ENCODE measurements at places on chromosomes 7 and 10. TPM values are rescaled to one million over a fixed set of nuclear protein-coding genes. Genes with fewer than 3 reads are reported as not detected.

GRCh38 chr10:5588603-5589002 is 63.8 kb downstream of the CALML3 start:
- H3K27me3 ChIP-seq: no peaks in the 10 kb centered on the region
- DNase-seq: no peak
- H3K4me1 ChIP-seq: no peaks in the 10 kb centered on the region
- H3K4me3 ChIP-seq: no peak overlapping the region
- H3K36me3 ChIP-seq: no peaks in the 10 kb centered on the region
- H3K27ac ChIP-seq: no peak overlapping the region

- no peaks in the 10 kb centered on the region for H3K4me1 ChIP-seq
- DNase-seq: no peak
- H3K27ac ChIP-seq: no peak overlapping the region
- no peak overlapping the region for H3K4me3 ChIP-seq
- H3K27me3 ChIP-seq: no peaks in the 10 kb centered on the region
Observed at GRCh38 chr7:143316492-143316891, 581 bp downstream of the CLCN1 start.

DNA sequence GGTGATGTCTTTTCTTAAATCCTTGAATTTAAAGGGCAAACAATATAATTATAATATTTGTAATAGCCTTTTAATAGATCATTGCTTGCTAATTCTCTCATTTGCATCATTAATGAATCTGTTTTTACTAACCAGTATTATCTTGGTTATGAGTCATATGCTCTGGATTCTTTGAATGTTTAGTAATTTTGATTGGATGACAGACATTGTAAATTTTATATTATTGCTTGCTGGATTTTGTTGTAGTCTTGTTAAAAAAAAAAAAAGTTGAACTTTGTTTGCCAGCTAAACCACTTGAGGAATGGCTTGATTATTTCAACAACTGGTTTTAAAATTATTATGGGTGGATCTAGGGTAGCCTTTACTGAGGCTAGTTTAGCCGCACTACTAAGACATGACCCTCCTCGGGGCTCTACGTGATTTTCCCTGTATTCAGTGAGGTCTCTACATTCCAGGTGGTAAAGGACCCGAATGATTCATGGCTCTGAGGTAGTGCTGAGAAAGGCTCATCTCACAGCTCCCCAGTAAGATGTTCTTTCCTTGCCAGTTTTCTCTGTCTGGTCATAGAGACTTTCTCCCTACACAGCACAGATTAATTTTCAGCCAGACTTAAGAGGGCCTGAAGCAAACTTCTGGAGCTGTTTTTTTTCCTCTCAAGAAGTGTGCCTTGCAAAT is 8.5 kb downstream of the C10orf90 start:
- H3K27me3 ChIP-seq: peaks cover 9% of the 10 kb centered on the region
- H3K4me1 ChIP-seq: no peaks in the 10 kb centered on the region
- no peak overlapping the region for H3K27ac ChIP-seq
- H3K36me3 ChIP-seq: no peaks in the 10 kb centered on the region

AKAP9 gene
- 89.0 TPM for total RNA-seq

DNA sequence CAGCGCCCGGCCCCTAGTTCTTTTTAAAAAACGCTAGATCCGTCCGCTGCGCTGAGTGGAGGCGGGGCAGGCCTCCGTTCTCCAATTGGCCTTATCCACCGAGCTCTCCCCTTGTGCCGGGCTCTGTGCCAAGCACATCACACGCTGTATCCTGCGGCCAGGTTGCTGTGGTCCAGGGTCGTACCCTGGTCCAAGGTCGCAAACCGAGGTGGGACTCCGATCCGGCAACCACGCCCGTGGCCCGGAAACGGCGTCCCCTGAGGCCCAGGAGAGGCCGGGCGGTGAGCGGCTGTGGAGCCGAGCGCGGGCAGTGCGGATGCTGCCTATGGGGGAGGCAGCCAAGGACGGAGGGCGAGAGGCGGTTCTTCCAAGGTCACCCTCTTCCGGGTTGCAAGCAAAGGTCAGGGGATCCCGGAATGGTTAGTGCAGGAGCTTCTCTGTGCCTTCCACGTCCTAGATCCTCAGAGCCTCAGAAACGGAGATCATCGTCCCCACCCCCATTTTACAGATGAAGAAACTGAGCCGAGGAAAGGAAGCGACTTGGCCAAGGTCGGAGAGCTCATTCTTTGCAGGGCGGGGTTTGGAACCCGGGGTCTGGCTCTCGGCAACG is 72.4 kb upstream of the LRRC4 start:
- no peaks in the 10 kb centered on the region for H3K36me3 ChIP-seq
- DNase-seq: no peak
- H3K4me3 ChIP-seq: no peak overlapping the region

GRCh38 chr7:106111655-106112117 is 426 bp downstream of the SYPL1 start:
- no peaks in the 10 kb centered on the region for H3K36me3 ChIP-seq
- peaks cover 26% of the 10 kb centered on the region for H3K4me1 ChIP-seq
- H3K27ac ChIP-seq: peak overlapping the region; percentile 88
- peak overlapping the region; percentile 91 for H3K4me3 ChIP-seq
- no peaks in the 10 kb centered on the region for H3K27me3 ChIP-seq

GRCh38 chr7:75055830-75056772 is 17.5 kb downstream of the RCC1L start:
- peaks cover 32% of the 10 kb centered on the region for H3K4me1 ChIP-seq
- no peaks in the 10 kb centered on the region for H3K27me3 ChIP-seq
- H3K4me3 ChIP-seq: no peak overlapping the region

GRCh38 chr10:23479798-23480473 is 41.1 kb downstream of the OTUD1 start:
- H3K36me3 ChIP-seq: no peaks in the 10 kb centered on the region
- H3K4me3 ChIP-seq: no peak overlapping the region
- no peak for DNase-seq
- no peaks in the 10 kb centered on the region for H3K27me3 ChIP-seq
- H3K4me1 ChIP-seq: no peaks in the 10 kb centered on the region

DNA sequence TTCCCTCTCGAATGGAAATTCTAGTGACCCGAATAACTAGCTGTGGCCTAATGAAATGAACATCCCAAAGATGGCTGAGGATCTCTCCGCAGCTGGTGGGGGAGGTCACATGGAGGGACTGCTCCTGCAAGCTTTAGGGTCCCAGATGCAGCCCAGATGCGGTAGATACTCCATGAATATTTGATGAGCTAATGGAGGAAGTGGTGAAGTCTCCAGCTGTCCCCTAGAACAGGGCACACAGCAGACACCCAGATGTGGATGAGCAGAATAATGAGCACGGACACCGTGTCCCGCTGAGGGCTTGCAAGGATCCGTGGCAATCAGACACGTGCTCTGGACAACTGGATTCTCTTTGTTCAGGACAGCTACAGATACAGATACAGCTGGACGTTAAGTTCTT is 59.2 kb downstream of the DENND2A start:
- H3K4me1 ChIP-seq: no peaks in the 10 kb centered on the region
- H3K4me3 ChIP-seq: no peak overlapping the region
- H3K27ac ChIP-seq: no peak overlapping the region
- no peak for DNase-seq
- no peaks in the 10 kb centered on the region for H3K36me3 ChIP-seq

GRCh38 chr7:55778631-55779030 is 83.9 kb downstream of the SEPTIN14 start:
- no peaks in the 10 kb centered on the region for H3K4me1 ChIP-seq
- H3K36me3 ChIP-seq: no peaks in the 10 kb centered on the region
- no peak overlapping the region for H3K4me3 ChIP-seq
- H3K27ac ChIP-seq: no peak overlapping the region

ARHGAP21 gene
- total RNA-seq: 86.5 TPM

- H3K36me3 ChIP-seq: no peaks in the 10 kb centered on the region
Observed at GRCh38 chr10:75235375-75236177, at the start of gene COMTD1. Gene COMTD1 (minus strand): TSS chr10:75235957. CDS start chr10:75235928, 29 bp downstream.

MPP7 gene
- 6.4 TPM for total RNA-seq

TMEM236 gene
- 2.7 TPM for total RNA-seq

DNA sequence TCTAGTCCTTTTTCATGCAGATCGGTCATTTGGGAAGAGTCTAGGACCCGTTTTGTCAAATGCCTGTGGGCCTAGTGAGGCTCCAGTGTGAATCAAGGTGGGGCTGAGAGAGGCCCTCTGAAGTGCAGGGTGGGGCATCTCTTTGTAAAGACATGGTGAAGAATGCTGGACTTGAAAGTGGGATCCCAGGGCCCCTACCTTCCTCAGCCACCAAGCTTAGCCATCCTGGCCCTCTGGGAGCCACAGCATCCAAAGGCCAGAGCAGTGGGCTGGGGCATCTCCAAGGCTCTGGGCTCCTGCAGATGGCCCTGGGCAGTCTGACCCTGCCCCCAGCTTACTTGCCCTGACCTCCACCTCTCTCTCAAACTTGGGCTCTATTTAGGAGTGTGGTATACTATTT is 78.5 kb downstream of the ADCY1 start:
- H3K4me1 ChIP-seq: no peaks in the 10 kb centered on the region
- H3K27ac ChIP-seq: no peak overlapping the region
- no peaks in the 10 kb centered on the region for H3K36me3 ChIP-seq
- no peak overlapping the region for H3K4me3 ChIP-seq

OR6V1 gene
- not detected for total RNA-seq

- H3K4me3 ChIP-seq: no peak overlapping the region
- DNase-seq: no peak
- no peaks in the 10 kb centered on the region for H3K36me3 ChIP-seq
- no peak overlapping the region for H3K27ac ChIP-seq
Observed at GRCh38 chr10:42690449-42691360, 52.3 kb upstream of the ZNF33B start.

DNA sequence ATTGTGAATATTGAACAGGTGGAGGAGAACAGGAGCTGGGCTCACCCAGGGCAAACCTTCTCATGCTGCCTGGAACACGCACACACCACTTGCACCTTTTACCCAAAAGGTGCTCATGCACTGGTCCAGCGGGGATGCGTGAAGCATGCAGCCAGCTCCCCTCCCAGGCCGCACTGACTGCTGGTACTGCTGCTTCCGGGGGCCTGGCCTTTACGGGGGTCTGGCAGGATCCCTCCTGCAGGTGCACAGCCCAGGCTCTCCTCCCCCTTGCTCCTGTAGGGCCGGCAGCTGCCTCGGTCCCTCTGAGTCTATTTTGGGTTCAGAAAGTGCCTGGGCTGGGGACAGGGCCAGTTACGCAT is 221.7 kb downstream of the DNAJB6 start:
- no peak overlapping the region for H3K27ac ChIP-seq
- DNase-seq: no peak
- H3K4me3 ChIP-seq: no peak overlapping the region

GRCh38 chr10:35743851-35744250 is 101.8 kb upstream of the FZD8 start:
- no peaks in the 10 kb centered on the region for H3K27me3 ChIP-seq
- H3K36me3 ChIP-seq: no peaks in the 10 kb centered on the region
- DNase-seq: no peak
- H3K4me3 ChIP-seq: no peak overlapping the region

BTBD16 gene
- total RNA-seq: not detected

ZNF282 gene
- 11.0 TPM for total RNA-seq

DNA sequence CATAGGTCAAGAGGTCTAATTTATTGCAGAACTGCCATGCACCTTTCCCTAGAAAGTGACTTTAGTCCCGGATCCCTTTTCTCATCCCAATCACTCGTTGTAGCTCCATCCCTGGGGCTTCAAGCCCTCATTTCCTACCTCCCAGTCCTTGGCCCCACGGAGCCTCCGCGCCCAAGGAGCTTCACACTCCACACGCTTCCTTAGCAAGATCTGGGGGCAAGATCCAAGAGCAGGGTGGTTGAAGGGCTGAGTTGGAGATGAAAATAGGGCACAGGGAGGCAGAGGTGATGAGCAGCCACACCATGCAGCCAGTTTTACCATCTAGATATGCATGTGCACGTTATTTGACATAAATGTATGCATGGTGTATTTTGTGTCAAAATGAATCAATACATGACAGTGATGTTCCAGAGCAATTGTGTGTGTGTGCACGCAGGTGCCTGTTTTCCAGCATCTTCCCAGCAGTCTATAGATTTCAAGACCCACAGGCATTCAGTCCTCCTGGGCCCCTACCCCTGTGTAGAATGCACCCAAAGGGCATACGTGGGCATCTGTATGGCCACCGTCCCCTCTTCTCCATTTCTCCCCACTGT is 6.0 kb upstream of the TRPV6 start:
- H3K27ac ChIP-seq: no peak overlapping the region
- H3K4me3 ChIP-seq: no peak overlapping the region
- DNase-seq: no peak
- no peaks in the 10 kb centered on the region for H3K27me3 ChIP-seq

LIPN gene
- total RNA-seq: 0.11 TPM

SPDYE1 gene
- total RNA-seq: not detected

DNA sequence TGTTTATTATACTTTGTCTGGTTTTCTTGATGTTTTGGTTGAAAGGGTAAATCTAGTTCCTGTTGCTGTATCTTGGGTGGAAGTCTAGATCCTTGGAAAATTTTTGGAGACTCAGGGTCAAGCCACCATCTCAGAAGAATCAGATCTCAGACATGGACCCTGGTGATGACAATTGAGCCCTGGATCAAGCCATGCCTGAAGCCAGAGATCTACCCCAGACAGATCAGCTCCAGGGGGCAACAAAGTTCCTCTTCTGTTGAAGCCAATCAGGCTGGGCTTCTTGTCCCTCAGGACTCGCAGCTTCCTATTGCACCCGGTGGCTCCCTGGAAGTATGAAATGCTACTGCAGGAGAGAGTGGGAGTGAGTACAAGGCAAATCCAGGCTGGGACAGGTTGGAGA is 106.9 kb downstream of the UNCX start:
- no peaks in the 10 kb centered on the region for H3K36me3 ChIP-seq
- H3K27ac ChIP-seq: no peak overlapping the region

DNA sequence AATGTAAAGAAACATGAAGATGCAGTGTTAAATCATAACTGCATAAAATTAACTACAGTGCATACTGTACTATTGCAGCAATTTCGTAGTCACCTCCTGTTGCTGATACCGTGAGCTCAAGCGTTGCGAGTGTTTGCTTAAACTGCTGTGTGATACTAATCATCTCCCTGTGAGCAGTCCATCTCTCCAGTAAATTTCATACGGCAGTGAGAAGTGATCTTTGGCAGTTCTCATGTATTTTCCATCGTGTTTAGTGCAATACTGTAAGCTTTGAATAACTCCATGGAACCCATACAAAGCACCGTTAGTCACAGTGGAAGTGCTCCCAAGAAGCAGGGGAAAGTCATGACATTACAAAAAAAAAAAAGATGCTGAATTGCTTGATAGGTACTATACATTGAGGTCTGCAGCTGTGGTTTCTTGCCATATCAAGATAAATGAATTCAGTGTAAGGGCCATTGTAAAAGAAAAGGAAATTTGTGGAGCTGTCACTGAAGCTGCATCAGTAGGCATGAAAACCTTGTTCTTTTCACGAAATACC is 360.4 kb downstream of the EXOC4 start:
- no peaks in the 10 kb centered on the region for H3K36me3 ChIP-seq
- no peak overlapping the region for H3K4me3 ChIP-seq
- no peaks in the 10 kb centered on the region for H3K4me1 ChIP-seq
- H3K27me3 ChIP-seq: no peaks in the 10 kb centered on the region

CELF2 gene
- total RNA-seq: 26.0 TPM

NPC1L1 gene
- 0.42 TPM for total RNA-seq

SLC26A3 gene
- total RNA-seq: not detected

ZDHHC6 gene
- 16.0 TPM for total RNA-seq

DNA sequence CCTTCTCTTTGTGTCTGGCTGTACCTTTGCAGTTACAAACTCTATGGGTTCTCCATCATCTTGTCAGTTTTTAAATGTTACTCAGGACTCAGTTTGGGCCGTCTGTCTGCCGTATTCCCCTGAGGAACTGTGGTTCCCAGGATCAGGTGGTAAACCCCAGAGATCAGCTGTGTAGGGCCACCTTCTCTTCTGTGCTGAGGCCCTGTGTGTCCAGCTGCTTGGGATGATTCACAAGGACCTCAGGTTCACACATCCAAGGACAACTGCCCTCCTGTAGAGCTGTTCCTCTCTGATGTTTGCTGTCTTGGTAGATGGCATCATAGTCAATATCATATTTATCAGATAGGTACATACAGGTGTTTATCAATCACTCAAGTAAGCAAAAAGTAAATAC is 24.5 kb downstream of the CUL1 start:
- no peak overlapping the region for H3K27ac ChIP-seq
- H3K27me3 ChIP-seq: no peaks in the 10 kb centered on the region
- no peaks in the 10 kb centered on the region for H3K36me3 ChIP-seq
- no peak overlapping the region for H3K4me3 ChIP-seq
- peaks cover 30% of the 10 kb centered on the region for H3K4me1 ChIP-seq

GIMAP6 gene
- 26.4 TPM for total RNA-seq
